Naive thymus-derived CD8-positive, alpha-beta T cell (primary cell): ENCODE measurements at places on chromosomes 11 and 22.

DNA sequence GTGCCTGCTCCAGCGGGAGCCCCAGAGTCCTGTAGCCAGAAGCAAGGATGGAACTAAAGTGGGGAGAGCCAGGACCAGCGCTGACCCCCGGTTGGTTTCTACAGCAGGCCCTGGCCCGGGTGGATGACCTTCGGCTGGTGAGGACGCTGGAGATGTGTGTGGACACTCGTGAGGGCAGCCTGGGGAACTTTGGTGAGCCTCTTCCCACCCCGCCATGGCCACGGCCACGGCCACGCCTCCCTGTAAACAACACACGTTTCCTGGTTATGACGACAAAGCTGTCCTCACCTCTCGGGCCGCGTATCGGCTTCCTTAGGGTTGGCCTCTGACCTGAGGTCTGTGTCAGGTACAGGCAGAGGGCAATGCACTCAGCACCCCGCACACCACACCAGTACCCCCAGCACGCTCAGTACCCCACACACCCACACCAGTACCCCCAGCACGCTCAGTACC lies 4.1 kb downstream of the LRRC56 start:
- H3K27me3 ChIP-seq = no peaks in the 10 kb centered on the region
- peak; percentile 58 for DNase-seq
- no peak overlapping the region for H3K27ac ChIP-seq
- H3K4me1 ChIP-seq = no peaks in the 10 kb centered on the region
- no peak overlapping the region for H3K4me3 ChIP-seq

DNA sequence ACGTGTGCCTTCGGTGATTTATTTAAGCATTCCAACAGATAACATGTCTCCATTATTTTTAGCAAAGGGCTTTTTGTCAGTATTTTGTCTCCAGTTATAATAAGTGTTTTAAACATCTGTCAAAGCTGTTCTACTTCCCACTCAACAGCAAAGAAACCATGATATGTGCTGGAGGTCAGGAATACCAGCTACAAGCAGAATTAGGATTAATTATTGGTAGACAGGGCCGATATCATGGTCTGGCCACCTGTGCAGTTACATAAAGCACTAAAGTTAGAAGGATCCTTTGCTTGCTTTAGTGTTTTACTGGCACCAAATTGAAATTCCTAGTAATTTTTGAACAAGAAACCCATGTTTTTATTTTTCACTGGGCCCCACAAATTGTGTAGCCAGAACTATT lies 591.3 kb upstream of the ARHGAP42 start:
- DNase-seq = no peak
- no peaks in the 10 kb centered on the region for H3K4me1 ChIP-seq
- no peaks in the 10 kb centered on the region for H3K36me3 ChIP-seq
- H3K4me3 ChIP-seq = no peak overlapping the region
- H3K27me3 ChIP-seq = no peaks in the 10 kb centered on the region
- H3K27ac ChIP-seq = no peak overlapping the region

DNA sequence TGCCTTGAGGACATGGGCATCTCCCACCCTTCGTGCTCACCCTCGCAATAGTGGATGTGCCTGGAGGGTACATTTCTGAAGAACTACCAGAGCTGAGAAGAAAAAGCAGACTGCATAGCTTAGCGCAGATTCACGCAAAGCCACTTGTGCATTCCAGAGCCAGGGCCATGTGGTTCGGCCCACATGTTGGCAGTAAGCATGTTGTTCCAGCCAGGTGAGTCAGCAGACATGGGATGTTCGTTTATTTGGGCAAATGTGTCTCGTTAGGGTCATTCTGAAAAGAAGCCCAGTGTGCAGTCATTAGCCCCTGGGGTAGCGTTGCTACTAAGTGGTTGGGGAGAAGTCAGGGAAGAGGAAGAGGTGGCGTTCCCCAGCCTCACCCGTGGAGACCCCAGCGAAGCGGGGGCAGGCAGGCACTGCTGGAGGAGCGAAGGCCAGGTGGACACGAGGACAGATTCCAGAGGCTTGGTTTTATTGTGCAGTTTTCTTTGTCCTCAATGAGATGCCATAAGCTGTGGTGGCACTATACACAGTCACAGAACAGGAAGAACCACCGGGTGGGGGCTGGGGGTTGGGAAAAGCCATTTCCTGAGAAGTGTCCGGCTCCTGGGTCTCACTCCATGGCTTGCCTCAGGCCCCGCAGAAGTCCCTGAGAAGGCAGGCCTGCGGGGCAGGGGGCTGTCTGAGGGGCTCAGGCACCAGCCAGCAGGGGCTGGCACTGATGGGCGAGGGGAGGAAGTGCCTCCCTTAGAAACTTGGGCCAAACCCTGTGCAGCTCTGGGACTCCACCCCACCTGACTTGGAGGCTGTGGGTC lies 5.0 kb downstream of the THY1 start:
- peaks cover 33% of the 10 kb centered on the region for H3K27me3 ChIP-seq
- H3K36me3 ChIP-seq = no peaks in the 10 kb centered on the region
- H3K4me3 ChIP-seq = no peak overlapping the region
- DNase-seq = no peak

DNA sequence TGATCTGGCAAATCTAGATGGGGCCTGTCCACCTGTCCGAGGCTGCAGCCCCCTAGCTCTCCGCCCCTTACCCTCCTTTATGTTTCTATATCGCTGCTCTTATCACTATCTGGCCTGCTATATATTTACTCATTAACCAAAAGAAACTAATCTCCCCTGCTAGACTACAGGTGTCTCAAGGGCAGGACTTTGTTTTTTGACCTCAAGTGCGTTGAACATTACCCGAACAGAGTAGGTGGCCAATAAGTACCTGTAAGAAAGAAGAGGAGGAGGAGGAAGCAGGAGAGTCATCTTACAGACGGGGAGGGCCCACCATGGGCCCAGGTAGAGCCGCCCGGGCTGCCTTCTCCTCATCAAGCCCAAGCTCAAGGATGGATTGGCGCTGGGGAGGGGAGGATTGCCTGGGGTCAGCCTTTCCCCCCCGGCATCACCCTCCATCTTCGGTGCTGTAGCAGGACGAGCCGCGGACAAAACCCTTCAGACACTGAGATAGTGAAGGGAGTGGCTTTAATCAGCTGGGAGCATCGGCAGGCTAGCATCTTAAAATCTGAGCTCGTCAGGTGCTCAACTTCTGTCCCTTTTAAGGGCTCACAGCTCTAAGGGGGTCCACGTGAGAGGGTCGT lies 1.2 kb upstream of the P2RY6 start:
- no peaks in the 10 kb centered on the region for H3K36me3 ChIP-seq
- no peak overlapping the region for H3K4me3 ChIP-seq
- peaks cover 11% of the 10 kb centered on the region for H3K27me3 ChIP-seq
- DNase-seq = no peak
- H3K27ac ChIP-seq = no peak overlapping the region
- H3K4me1 ChIP-seq = no peaks in the 10 kb centered on the region

- H3K4me1 ChIP-seq = no peaks in the 10 kb centered on the region
- DNase-seq = no peak
- H3K36me3 ChIP-seq = peaks cover 2% of the 10 kb centered on the region
- H3K27me3 ChIP-seq = peaks cover 3% of the 10 kb centered on the region
- H3K27ac ChIP-seq = no peak overlapping the region
- no peak overlapping the region for H3K4me3 ChIP-seq
Observed at GRCh38 chr11:120612513-120613263, 101.1 kb downstream of the GRIK4 start.

- no peaks in the 10 kb centered on the region for H3K36me3 ChIP-seq
- peaks cover 6% of the 10 kb centered on the region for H3K4me1 ChIP-seq
- H3K27ac ChIP-seq = no peak overlapping the region
- peaks cover 14% of the 10 kb centered on the region for H3K27me3 ChIP-seq
Observed at GRCh38 chr11:2097356-2097997, 41.7 kb downstream of the IGF2 start.

- H3K4me3 ChIP-seq = no peak overlapping the region
- H3K27ac ChIP-seq = no peak overlapping the region
- no peak for DNase-seq
- no peaks in the 10 kb centered on the region for H3K27me3 ChIP-seq
Observed at GRCh38 chr11:97610000-97610399, 1220.2 kb downstream of the JRKL start.

DNA sequence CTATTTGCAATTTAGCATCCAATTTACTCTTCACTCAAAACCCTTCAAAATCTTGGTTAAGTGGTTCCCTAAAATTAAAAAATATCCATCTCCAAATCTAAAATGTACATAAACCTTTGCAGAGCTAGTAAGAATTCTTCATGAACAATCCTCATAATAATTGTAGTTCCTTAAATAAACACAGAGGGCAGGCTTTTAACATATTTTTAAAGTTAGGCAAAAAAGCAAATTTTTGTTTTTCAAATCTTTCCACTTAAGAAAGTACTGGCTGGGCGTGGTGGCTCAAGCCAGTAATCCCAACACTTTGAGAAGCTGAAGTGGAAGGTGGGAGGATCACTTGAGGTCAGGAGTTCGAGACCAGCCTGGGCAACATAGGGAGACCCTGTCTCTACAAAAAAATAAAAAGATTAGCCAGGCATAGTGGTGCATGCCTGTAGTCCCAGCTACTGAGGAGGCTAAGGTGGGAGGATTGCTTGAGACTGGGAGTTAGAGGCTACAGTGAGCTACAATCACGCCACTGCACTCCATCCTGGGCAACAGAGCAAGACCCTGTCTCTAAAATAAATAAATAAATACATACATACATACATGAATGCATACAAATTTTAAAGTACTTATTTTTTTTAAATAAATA lies 25.1 kb upstream of the PLAAT3 start:
- no peak overlapping the region for H3K4me3 ChIP-seq
- no peak overlapping the region for H3K27ac ChIP-seq
- H3K27me3 ChIP-seq = no peaks in the 10 kb centered on the region
- peaks cover 4% of the 10 kb centered on the region for H3K36me3 ChIP-seq
- H3K4me1 ChIP-seq = peaks cover 7% of the 10 kb centered on the region

GRCh38 chr11:81222491-81222890 lies 1511.2 kb downstream of the FAM181B start:
- no peaks in the 10 kb centered on the region for H3K36me3 ChIP-seq
- H3K4me1 ChIP-seq = no peaks in the 10 kb centered on the region
- no peak overlapping the region for H3K27ac ChIP-seq
- no peak for DNase-seq
- H3K4me3 ChIP-seq = no peak overlapping the region
- no peaks in the 10 kb centered on the region for H3K27me3 ChIP-seq

- DNase-seq = no peak
- H3K4me1 ChIP-seq = peaks cover 79% of the 10 kb centered on the region
- peaks cover 18% of the 10 kb centered on the region for H3K36me3 ChIP-seq
- no peaks in the 10 kb centered on the region for H3K27me3 ChIP-seq
- peak overlapping the region; percentile 96 for H3K4me3 ChIP-seq
- peak overlapping the region; percentile 94 for H3K27ac ChIP-seq
Observed at GRCh38 chr11:67439321-67440228, 2.1 kb upstream of the PTPRCAP start.

DNA sequence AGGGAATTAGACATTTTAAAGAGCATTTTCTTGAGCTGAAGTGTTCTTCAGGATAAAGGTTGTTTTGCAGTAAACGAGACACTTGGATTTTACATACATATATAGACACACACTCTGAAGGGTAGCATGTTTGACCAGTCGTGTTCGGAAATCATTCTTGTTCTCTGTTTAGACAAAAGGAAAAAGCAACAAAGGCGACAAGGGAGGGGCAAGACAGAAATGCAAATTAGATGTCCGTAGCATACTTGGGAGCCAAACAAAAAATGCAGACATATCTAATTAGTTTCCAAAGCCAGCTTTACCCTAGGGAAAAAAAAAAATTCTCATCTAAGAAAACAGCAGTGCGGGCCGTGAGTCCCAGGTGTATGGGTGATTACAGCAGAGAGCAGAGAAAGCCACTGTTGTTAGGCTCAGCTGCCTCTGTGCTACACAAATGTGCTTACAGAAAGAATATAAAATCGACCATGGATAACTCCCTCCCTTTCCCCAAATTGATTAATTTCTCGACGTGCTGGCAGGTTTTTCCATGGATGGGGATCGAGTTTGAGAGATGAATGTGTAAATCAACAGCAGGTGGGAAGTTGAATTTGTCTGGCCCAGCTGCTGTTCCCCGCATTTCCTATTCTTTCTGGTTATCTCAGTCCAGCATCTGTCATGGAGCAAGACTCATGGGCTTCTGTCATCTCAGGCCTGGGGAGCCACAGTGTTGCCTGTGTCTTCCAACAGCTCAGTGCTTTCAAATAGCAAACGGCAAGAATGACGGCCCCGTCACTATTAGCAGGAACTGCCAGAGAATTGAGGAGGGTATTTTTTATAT lies 176.5 kb upstream of the TTC12 start:
- peaks cover 36% of the 10 kb centered on the region for H3K27me3 ChIP-seq
- no peaks in the 10 kb centered on the region for H3K4me1 ChIP-seq
- no peaks in the 10 kb centered on the region for H3K36me3 ChIP-seq
- DNase-seq = no peak
- no peak overlapping the region for H3K4me3 ChIP-seq
- H3K27ac ChIP-seq = no peak overlapping the region

DNA sequence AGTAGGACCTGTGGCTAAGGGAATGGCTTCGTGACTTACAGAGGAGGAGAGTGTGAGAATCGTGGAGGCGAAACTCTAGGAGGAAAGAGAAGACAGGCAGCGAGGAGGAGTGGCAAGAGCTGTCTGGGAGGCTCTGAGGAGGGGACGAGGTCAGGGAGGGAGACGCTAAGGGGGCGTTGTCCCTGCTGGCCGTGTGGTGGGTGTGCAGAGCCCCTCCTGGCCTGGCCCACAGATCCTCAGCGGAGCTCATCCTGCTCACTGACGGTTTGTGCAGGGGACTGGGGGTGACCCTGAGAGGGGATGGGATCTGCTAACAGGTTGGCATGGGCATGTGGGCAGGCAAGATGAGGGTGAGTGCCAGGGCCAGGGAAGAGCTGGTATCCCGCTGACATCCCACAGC lies 56.5 kb upstream of the PRR5 start:
- no peak for DNase-seq
- H3K36me3 ChIP-seq = no peaks in the 10 kb centered on the region
- H3K4me1 ChIP-seq = no peaks in the 10 kb centered on the region
- H3K27me3 ChIP-seq = no peaks in the 10 kb centered on the region
- no peak overlapping the region for H3K27ac ChIP-seq
